ENCODE measurements at places on chromosomes 7 and 10. TPM values are rescaled to one million over a fixed set of nuclear protein-coding genes. Genes with fewer than 3 reads are reported as not detected.
A peak's percentile ranks its signal among the peaks of the same experiment; 100 is the strongest.

DNA sequence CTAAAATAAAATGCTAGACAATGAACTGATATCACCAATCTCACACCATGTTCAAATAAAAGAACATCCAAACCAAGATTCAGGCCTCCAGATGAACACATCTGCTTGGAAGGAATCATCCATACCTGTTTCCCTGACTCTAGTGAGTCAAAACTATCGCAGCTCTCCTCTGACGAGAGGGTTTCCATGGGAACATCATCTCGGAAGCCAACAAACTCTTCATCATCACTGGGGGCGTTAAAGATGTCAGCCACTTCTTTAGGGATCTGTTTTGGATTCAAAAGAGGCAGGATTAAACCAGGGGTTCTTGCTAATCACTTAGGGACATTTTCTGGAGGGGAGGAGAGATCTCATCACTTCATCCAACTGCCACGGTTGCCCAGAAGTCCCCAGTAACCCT, 29.1 kb downstream of the CDCA7L start:
- DNase-seq, result no peak

CCDC7 gene
- total RNA-seq, result 15.7 TPM

DNA sequence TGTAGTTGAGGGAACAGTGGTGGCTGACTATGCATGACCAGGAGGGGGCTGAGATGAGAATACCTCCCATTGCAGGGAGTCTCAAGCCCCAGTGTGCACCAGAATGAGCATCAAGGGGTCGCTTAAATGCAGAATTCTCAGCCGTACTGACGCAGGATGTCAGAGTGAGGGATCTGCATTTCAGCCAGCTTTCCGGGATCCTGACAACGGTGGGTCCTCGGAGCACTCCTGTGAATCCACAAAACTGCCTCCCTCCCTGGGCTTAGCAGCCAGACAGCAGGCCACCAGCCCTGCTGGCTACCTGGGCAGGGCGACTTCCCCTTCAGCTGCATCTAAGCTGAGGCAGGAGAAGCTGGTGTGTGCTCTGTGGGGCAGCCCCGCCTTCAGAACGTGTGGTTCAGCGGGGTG, 21.8 kb upstream of the LOXL4 start:
- no peak for DNase-seq

DNA sequence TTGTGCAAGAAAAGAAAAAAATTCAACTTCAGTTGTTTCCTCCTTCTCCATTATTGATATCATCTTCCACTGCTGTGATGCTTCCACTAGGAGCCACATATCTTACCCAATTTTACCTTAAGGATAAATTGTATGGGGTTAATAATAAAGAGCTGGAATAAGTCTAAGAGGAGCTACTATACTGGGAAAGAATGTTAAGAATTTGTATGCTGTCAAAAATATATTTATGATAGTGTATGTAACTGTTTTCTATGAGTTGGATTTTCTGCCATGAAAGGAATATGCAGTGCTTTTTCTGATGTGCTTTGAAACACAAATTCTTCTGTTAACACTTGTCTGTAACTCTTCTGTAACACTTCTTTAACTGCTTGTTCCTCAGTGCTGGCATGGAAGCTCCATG, 219.1 kb downstream of the VTI1A start:
- DNase-seq, result no peak

DNA sequence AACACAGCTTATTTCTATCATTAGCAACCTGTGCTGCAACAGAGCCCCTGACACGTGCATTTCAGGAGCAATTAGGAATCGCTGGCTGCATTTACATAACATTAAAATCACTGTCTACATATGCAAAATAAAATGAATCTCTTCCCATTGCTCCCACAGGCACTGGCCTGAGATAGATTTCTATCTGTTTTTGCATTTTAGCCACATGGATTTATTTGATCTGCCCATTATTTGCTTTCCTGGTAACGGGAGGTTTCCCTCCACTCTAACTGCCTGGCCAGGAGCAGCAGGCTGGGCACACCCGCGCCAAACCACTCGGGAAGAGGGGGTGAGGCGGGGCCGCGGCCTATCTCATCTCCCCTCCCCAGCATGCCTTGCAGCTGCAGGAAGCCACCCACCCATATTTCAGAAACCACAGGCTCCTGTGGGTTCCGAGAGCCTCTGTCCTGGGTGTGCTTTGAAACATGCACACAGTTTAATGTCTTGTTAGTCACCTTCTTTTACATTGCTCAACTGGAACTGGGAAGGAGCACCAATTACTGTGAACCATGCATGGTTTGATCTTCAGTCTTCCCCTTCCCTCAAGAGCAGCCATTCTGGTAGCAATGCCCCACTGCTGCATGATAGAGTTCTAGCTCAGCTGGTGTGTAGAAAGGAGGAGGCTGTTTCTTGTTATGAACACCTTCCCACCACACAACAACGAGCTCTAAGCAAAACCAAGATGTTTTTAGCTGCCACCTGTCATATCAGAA, 37.7 kb upstream of the IKZF1 start:
- DNase-seq, result peak; percentile 91

DNA sequence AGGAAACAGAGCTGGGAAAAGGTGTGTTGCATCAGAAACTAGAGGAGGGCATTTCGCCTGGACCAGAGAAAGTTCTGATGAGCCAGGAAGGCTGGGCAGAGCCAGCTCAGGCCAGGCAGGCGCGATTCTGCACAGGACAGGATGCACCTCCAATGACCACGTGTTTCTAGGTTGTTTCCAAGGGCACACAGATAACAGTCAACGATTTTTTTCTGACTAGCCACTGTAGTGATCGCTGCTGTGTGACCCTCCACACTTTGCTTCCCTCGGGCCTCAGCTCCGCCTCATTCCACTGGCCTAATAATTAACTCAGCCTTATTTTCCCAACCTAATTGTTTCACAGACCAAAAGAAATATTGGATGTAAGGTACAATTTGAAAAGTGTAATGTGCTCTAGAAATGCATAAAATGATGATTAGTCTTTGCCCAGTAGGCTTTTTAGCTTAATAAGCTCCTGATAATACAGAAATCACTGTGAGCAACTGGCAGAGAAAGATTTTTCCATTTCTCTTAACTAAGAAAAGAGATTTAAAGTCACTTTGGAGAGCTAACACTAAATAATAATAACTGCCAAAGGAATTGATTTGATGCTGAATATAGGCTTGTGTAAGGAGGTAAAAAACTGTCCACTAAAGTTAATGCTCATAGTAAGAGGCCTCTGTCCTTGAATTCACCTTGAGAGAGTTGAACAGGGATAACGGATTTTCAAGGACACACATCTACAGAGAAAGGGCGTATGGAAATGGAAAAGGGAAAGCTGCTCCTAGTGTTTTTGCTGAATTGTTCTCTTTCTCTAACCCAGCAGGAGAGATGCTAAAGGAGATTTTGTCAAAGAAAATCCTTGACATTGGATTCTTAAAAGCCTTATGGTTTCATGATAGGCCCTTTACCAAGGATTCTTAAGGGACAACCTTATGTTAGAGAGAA, 291.0 kb upstream of the C7orf33 start:
- no peak for DNase-seq
